GF-D8 (cell line): ENCODE measurements at places on chromosomes 2 and 18.

DNA sequence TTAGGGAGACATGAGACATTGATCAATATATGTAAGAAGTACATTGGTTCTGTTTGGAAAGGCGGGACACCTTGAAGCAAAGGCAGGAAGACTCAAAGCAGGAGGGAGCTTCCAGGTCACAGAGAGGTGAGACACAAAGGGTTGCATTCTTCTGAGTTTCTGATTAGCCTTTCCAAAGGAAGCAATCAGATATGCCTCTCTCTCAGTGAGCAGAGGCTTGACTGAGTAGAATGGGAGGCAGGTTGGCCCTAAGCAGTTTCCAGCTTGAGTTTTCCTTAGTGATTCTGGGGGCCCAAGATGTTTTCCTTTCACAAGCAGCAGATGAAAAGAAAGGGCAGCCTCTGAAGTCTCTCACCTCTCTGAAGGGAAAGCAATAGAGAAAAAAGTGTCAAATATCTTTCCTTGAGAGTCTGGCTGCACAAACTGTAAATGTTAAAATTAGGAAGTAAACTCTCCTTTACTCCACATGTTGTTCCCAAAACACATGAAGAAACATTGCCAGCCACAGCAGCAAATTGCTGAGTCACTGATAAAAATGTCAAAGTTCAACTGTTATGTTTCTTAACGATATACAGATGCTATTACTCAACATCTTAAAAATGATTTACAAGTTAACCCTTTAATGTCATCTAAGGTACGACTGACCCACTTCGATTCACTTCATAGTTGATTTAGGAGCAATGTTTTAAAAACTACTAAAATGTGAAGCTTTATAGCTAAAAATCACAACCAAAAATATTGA lies 40.3 kb downstream of the CYB5A start:
- DNase-seq, result peak; percentile 89

- no peak for DNase-seq
Observed at GRCh38 chr2:30462131-30462857, 15.2 kb downstream of the LCLAT1 start.

DNA sequence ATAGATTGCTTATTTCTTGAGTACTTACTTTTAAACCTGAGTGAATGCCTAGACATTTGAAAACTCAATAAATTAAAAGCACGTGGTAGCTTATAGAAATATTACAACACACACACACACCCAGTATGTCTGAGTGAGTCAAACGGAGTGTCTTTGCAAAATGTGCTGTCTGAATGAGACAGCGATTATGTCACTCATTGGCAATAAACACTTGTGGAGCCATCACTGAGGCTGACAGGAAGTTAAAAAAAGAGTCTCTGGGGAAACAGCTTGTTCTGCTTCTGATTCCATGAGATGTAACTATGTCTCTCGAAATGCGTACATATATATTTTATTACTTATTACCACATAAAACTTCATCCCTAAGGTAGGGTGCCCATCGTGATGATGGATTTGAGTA lies 22.3 kb upstream of the VPS4B start:
- peak; percentile 86 for DNase-seq

GRCh38 chr2:75375646-75376582 lies 176.6 kb upstream of the TACR1 start:
- no peak for DNase-seq

DNA sequence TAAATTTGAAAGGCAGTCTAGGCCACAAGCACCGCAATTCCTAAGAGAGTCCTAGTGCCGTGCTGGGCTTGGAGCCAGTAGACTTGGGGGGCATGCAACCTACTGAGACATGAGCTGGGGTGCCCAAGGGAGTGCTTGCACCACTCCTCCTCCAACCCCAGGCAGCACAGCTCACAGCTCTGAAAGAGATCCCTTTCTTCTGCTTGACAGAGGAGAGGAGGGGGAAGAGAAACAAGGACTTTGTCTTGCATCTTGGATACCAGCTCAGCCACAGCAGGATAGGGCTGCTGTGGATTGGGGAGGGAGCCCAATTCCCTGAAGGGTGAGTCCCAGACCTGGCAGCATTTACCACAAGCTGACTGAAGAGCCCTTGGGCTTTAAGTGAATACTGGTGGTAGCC lies 134.6 kb downstream of the TMEM131 start:
- no peak for DNase-seq

GRCh38 chr2:136787970-136788369 lies 22.6 kb downstream of the THSD7B start:
- DNase-seq, result no peak

DNA sequence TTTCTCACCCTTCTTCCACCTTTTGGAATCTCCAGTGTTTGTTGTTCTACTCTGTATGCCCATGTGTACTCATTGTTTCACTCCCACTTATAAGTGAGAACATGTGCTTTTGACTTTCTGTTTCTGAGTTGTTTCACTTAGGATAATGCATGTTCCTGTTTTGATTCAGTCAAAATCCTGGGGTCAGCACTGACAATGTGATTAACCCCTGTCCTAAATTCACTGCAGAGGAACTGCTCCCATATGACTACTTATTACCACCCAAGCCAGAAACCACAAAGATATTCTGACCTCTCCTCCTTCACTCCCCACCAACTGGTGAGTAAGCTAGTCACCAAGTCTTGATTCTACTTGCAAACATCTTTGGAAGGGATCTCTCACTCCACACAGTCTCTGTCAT lies 251.4 kb upstream of the TCF4 start:
- no peak for DNase-seq
